ENCODE measurements at places on chromosomes 5 and 9.

DNA sequence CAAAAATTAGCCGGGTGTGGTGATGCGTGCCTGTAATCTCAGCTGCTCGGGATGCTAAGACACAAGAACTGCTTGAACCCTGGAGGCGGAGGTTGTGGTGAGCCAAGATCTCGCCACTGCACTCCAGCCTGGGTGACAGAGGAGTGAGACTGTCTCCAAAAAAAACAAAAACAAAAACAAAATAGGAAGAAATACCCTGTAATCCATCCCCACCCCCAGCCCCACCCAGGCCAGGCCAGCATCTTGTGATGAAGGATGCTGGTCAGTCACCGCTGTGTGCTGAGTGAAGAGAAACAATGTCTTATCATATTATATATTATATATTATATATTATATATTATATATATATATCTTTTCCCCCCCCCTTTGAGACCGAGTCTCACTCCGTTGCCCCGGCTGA is 15.4 kb upstream of the CCIN start:
- DNase-seq = no peak

DNA sequence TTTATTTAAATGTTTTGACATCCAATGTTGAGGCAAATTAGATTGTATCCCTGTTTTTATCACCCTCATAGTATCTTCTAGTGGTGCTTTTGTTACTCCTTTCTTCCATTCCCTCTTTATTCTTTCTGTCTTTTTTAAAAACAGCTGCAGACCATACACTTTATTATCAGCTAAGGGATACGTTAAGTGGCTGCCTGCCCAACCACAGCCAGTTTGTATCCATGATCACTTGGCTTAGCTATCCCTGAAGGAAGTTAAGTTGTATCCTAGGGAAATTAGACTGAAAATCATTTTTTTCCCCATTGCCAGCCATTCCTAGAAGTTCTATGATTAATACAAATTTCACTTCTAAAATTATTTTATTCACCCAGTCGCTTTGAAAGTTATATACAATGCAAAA is 1032.7 kb downstream of the NR2F1-AS1 start:
- no peak for DNase-seq

DNA sequence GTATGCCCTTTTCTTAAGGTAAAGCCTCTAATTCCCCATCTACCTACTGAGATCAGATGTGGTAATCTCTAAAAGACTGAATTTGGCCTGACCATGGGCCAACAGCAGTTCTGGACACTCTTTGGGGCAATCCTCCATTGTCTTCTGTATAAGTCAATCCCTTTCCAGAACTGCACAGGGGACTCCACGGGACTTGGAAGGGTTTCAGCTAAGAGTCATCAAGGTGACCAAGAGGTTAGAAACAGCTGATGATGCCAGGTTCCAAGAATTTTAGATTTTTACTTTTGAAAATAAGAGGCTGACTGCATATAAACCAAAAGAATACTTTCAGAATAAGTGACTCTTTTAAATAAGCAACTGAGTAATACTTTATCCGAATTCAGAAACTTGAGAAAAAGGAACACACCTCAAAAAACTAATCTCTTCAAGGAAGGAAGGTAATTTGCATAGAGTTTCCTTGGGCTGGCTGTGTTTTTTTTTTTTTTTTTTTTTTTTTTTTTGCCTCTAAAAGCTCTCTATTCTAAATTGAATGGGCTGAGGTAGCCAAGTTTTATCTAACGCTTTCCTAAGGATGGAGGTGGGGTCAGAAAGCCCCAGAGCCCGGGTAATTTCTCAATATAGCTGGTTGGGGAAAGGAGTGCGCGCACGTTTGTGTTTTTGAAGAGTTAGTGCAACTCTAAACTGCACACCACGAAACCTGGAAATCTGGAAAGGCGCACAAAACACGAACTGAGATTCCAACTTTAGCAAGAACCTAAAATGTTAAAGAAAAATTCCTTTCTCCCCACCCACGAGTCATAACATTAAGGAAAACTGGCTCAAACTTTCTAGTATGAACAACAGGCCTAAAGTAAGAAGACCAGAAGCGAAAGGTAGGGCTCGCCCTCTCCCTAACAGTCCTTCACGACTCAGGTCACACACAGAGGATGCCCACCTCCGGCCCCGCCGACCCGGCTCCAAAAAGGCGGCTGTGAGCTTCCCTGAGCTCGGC is 1.3 kb downstream of the VCP start:
- DNase-seq = no peak

GRCh38 chr5:66467564-66467963 is 128.6 kb upstream of the MAST4 start:
- DNase-seq = no peak

DNA sequence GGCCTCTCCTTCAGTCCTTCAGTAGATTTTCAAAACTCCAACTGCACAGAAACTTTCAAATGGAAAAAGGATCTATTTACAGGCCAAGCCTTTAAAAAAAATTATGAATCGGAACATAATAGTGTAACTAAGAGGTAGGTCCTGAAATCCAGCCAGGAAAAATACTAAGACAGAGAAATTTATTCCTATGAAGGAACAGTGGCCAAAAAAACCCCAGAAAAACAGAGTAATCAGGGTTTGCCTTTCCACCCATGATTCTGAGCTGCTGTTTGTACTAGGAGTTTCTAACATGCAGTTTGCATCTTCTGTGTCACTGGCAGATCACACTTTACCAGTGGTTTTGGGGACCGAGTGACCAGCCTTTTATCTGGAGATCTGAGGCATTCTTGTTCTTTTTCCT is 93.1 kb upstream of the TMED7 start:
- no peak for DNase-seq

- no peak for DNase-seq
Measured at GRCh38 chr9:97039514-97039860, 545 bp upstream of the CTSV start.

- DNase-seq = no peak
Measured at GRCh38 chr5:43804041-43804440, 201.1 kb downstream of the NNT start.

DNA sequence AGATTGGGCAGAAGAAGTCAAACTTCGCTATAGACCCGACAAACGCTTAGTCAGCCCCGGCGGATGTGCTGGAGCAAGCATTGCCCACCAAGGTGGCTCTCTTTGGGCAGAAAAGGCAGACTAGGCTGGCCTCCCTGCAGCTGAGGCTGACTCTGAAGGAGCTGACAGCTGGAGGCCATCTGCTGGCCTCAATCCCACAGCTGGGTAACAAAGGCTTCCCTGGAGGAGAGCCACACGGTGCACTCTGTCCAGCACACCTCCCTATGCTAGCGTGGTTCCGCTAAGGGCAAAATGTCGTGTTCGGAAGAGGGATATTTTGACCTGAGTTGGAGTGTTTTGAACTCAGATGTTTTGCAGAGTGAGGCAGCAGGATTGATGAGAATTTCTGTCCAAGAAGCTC is 103.5 kb upstream of the PTCH1 start:
- DNase-seq = no peak

DNA sequence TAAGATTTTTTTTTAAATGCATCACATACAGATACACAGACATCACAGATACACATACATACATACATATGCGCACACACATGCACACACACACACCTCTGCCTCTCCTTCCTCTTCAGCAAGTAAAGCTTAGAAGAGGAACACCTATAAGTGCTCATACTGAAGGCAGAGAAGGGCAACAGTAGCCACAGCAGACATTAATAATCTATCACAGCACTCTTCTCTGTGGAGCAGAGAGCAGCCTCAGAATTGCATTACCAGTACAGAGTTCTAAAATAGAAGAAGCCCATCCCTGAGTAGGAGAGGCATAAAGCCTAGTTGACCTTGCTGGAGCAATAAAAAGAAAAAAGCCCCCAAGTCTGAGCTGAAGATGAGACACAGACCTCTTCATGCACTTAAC is 110.6 kb downstream of the MLLT3 start:
- no peak for DNase-seq

DNA sequence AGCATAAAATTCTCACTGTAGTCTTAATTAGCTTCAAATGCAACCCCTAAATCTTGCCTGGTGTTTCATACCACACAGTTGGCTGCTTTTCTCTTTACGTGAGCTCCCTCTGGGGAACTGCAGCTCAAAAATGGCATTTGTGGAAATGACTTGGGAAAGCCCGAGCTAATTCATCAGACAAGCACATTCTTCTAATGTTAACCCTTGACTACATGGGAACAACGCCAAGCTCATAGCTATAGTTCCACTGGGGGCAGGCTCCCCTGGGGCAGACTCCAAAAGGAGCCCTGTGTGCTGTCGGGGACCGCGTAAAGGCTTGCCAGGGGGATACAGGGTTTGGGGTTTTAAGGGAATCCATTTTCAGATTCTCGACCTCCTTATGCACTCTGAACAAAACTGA is 301.4 kb upstream of the DAP start:
- no peak for DNase-seq

DNA sequence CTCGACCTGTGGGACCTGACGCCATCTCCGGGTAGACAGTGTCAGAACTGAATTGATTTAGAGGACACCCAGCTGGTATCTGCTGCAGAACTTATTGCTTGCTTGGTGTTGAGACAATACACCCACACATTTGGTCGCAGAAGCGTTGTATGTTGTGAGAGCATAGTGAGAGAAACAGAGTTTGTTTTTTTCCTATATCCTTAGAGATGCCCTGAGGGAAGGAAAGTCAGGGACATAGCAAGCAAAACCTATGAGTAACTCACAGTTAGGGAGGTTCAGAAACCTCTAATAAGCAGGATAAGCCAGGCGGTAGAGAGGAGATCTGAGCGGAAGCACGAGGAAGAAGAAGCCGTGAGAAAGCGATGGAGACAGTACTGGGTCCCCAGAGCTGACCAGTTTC is 59.8 kb downstream of the PTCD2 start:
- DNase-seq = no peak

DNA sequence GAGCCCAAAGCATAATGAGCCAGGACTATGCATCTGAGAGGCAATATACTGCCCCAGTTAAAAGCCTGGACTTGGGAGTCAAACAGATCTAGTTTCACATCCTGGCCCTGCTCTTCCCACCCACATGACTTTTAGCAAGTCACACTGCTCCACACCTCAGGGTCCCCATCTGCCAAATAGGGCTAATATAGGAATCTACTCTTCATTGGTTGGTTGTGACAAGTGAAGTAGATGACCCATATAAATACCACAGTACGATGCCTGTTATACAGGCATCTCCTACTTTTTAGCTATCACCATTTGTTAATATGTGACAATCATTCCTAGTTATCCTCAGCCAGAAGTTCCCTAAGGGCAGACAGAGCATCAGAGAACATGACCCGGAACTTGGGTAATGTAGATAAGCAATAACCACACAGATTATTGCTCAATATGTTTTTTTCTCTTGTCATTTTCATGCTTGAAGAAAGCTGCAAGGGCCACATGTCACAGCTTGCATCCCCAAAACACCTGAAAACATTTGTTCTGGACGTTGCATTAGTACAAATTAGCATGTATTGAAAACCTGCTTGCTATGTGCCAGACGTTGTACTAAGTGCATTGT is 20.4 kb downstream of the ADAM19 start:
- DNase-seq = no peak

GRCh38 chr5:164746723-164747122 is 1241.3 kb downstream of the MAT2B start:
- DNase-seq = no peak

DNA sequence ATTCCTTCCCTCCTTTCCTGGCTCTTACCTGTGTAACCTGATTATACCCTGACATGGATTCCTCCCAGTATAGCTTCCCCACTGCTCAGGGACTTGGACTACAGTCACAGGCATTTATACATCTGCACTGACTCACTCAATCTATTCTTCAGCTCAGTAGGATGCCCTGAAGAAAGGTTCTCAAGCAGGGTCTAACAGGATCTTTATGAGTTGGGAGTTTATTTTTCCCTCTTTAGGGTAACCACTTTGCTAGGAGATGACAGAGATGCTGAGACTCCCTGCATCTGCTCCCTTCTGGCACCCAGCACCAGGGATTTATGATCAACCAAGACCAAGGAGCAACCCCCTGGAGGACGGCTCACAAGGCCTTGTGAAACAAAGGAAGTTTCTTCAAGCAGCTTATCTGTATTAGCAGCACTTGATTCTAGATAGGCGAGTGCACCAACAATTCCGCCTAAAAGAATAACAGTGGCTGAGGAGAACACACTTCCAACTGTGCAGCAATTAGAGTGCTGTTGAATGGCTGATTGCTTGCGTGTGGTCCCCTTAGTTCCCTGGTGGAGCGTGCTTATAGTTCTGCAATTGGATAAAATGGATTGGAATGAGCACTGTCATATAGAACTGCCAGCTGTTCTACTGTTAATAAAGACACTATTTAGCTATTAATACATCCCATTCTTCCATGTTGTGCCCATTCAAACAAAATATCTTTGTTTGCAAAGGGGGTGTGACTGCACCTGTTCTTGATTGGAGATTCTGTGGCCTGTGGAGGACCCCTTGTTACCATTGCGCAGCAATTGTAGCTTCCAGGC is 482.6 kb downstream of the ZNF608 start:
- no peak for DNase-seq

DNA sequence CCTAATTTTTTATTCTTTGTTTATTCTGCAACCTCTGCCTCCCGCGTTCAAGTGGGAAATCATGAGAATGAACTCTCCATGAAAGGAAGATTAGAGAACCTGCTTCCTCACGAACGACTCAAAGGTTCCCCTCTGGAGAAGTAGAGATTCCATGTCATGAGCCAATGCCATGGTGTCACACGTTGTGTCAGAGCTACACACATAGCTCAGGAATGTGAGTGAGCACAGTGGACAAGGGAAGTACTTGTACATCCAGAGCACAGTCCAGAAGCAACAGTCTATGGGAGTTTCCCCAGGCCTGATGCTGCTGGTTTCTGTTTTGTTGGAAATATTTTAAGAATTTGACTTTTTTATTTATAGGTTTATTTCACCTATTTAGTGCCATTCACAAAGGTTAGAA is 26.8 kb upstream of the PPP2CA start:
- no peak for DNase-seq

- DNase-seq = no peak
Measured at GRCh38 chr9:105475302-105475701, 27.5 kb downstream of the FSD1L start.

DNA sequence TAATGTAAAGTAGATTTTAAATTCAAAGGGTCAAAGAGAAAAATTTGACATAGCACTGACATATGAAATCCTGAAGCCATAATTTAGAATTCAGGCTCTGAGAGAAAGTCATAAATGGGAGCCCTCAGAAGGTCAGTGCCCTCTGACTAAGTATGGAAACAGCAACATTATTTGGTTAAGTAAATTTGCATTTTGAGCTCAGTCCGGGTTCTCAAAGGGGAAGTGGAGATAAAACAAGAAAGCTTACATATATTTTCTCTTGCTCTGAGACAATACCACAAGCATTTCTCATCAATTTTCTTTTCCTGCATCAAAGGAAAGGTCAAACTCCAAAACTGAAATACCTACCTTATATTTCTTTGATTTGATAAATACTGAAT is 348.0 kb downstream of the SEMA5A start:
- no peak for DNase-seq

DNA sequence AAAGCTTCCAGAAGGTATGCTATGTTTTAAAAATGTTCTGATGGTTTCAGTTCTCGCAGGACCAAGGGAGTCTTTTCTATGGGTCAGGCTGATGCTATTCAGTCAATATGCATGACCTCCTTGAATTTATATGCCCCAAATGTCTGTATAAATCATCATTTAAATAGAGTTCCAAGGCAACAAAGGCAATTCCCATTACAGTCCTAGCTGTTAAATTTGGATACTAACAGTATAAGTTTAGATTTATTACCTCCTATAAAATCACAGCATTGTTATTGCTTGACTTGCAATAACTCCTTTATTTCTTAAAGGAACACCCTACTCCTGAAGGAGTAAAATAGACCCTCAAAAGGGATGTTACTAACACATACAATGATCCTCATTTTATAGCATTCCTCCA is 387.7 kb upstream of the CHD1 start:
- DNase-seq = no peak

GRCh38 chr5:132363431-132364112 is 5.9 kb upstream of the SLC22A5 start:
- DNase-seq = no peak

- DNase-seq = no peak
Measured at GRCh38 chr5:13990896-13991295, 46.4 kb upstream of the DNAH5 start.
